Trophoblast cell (in vitro differentiated cells and primary cell): ENCODE measurements at places on chromosomes 2 and 18.

DNA sequence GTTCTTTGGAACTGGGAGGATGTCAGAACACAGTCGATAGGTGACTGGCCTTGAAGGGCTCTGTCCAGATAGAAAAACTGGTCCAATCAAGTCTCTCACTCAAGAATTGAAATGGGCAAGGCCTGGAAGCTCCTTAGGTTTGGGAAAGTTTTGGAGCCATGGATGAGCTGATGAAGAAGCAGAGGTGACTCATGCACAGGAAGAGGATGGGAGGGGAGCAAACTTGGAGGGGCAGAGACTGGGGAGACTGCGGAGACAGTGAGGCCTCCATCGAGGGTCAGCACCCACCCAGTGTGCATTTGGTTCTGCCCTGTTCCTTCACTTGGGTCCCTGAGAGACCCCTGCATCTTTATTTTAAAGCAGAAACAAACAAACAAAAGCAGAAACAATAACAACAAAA lies 41.1 kb downstream of the SOWAHC start:
- H3K36me3 ChIP-seq = no peaks in the 10 kb centered on the region
- H3K4me1 ChIP-seq = peaks cover 3% of the 10 kb centered on the region
- no peaks in the 10 kb centered on the region for H3K27me3 ChIP-seq
- no peak for DNase-seq

DNA sequence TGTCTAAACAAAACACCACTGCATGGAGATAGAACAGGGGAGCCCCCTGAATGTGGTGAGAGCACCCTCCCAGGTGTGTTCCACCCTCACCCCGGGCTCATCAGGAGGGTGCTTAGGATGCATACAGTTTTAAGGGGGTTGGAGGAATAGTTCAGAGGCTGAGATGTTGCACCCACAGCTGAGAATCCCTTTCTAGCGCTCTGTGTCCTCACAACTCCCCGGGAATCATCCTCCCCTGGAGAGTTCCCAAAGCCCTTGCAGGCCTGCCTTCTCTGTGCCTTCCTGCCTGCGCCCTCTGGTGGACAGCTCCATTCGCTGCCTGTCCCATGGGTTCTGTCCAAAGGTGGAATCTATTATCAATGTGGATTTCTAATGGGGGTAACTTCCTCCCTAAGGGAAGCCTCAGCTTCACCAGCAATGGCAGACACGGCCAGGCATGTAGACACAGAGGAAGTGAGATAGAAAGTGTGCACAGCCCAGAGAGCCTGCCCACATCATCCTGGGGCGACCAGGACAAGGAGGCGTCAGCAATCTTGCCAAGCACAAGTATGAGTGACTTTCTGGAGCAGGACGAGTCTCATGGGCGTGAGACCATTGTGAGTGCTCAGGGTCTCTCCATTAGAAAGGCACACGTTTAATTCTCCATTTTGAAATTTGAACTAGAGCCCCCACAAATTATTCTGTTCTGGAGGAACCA lies 1.2 kb upstream of the UGT1A5 start:
- peak; percentile 23 for DNase-seq
- no peak overlapping the region for H3K27ac ChIP-seq
- H3K27me3 ChIP-seq = no peaks in the 10 kb centered on the region

DNA sequence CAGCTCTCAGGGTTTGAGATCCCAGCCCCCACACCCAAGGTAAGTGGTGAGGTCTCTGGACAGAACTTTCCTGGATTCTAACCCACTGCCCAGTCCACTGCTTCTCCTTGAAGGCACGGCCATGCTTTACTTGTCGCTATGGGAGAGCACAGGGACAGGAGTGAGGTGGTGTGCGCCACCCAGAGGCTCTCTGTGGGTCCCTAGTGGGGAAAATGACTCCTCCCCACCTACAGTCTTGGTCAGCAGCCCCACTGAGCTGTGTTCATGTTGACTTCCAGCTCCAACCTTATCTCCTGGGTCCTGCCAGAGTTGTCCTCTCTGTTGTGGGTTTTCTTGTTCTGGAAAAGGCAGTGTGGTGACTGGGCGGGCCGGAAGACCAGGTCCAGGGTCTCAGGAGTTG lies 11.1 kb downstream of the TET3 start:
- DNase-seq = no peak
- no peak overlapping the region for H3K27ac ChIP-seq
- no peak overlapping the region for H3K4me3 ChIP-seq
- peaks cover 5% of the 10 kb centered on the region for H3K36me3 ChIP-seq
- no peaks in the 10 kb centered on the region for H3K27me3 ChIP-seq

DNA sequence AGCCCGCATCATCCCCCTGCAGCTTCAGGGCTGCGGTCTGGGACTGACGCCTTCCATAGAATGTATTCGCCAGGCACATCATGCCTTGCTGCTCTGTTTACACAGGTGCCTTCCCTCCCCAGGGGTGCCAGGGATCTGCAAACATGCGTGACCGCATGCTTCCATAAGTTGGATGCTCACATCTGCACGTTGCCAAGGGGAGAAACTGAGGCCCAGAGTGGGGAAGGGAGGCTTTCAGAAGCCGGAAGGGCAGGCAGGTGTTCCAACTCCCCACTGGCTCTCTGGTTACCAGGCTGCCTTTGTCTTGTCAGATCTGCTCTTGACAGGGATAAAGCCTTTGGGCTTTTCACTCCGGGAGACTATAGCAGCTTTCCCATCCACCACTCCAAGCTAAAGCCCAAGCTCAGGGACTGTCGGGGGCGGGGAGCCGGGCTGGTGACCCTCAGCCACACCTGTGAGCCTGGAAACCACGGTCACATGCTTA lies 125.8 kb upstream of the TNP1 start:
- H3K36me3 ChIP-seq = no peaks in the 10 kb centered on the region
- no peak overlapping the region for H3K27ac ChIP-seq
- H3K4me1 ChIP-seq = no peaks in the 10 kb centered on the region

DNA sequence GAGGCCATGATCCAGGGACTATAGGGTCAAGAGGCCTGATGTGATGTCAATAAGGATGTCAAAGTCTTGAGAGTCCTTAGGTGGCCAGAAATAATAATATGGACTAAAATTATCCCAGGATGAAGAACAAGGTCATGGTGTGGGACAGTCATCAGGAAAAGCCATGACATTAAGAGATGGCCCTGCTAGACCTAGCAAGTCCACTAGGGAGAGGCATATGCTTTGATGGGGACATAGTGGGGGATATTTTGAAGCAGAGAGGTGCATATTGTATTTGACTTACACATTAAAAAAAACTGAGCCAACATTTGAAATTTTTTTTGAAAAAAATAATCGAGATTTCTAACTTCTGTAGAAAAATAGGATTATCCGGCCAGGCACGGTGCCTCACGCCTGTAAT lies 53.3 kb upstream of the CXCR4 start:
- no peak for DNase-seq
- no peaks in the 10 kb centered on the region for H3K4me1 ChIP-seq
- H3K4me3 ChIP-seq = no peak overlapping the region
- no peak overlapping the region for H3K27ac ChIP-seq
- no peaks in the 10 kb centered on the region for H3K27me3 ChIP-seq
- no peaks in the 10 kb centered on the region for H3K36me3 ChIP-seq

GRCh38 chr2:29240601-29241000 lies 125.4 kb downstream of the CLIP4 start:
- H3K27me3 ChIP-seq = no peaks in the 10 kb centered on the region
- no peaks in the 10 kb centered on the region for H3K36me3 ChIP-seq
- no peak overlapping the region for H3K27ac ChIP-seq
- DNase-seq = no peak
- H3K4me1 ChIP-seq = no peaks in the 10 kb centered on the region

GRCh38 chr2:189232759-189233406 lies 53.3 kb upstream of the COL5A2 start:
- no peaks in the 10 kb centered on the region for H3K4me1 ChIP-seq
- H3K27me3 ChIP-seq = no peaks in the 10 kb centered on the region
- no peak overlapping the region for H3K4me3 ChIP-seq
- no peak overlapping the region for H3K27ac ChIP-seq

GRCh38 chr2:84925336-84925723 lies 19.9 kb downstream of the TMSB10 start:
- DNase-seq = no peak
- no peaks in the 10 kb centered on the region for H3K36me3 ChIP-seq
- no peak overlapping the region for H3K4me3 ChIP-seq
- no peak overlapping the region for H3K27ac ChIP-seq

- H3K27me3 ChIP-seq = no peaks in the 10 kb centered on the region
- no peaks in the 10 kb centered on the region for H3K36me3 ChIP-seq
- no peak overlapping the region for H3K4me3 ChIP-seq
- H3K4me1 ChIP-seq = peaks cover 5% of the 10 kb centered on the region
- DNase-seq = no peak
Measured at GRCh38 chr2:150609831-150610582, 122.5 kb upstream of the RND3 start.

DNA sequence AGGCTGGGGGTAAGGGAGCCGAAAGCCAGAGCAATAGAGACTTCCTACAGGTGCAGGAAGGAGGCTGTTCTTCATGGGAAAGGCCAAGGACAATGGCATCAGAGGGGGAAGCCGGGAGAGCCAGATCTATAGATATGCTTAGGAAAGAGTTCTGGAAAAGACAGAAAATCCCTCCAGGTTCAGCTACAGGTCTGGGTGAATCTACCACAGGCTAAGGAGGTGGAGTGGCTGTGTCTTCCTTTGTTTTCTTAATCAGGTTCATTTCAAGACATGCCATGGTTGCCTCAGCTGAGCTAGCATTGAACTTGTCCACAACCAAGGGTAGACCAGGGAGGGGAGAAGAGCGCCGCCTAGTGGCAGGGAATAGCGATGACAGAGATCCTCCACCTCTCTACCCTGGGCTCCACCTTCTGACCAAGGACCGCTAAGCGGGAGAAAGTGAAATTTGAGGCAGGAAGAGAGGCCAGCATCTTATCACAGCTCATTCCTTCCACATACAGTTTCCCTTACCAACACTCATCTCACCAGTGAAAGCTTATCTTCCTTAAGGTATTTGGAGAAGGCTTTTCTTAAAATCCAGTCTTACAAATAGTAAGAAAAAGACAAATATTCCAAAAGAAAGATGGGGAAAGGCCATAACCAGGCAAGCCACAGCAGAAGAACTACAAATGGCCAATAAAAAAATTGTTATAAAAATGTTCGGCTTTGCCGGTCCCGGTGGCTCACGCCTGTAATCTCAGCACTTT lies 74.2 kb downstream of the VIT start:
- H3K4me1 ChIP-seq = no peaks in the 10 kb centered on the region
- no peaks in the 10 kb centered on the region for H3K27me3 ChIP-seq
- H3K27ac ChIP-seq = no peak overlapping the region
- H3K36me3 ChIP-seq = no peaks in the 10 kb centered on the region

DNA sequence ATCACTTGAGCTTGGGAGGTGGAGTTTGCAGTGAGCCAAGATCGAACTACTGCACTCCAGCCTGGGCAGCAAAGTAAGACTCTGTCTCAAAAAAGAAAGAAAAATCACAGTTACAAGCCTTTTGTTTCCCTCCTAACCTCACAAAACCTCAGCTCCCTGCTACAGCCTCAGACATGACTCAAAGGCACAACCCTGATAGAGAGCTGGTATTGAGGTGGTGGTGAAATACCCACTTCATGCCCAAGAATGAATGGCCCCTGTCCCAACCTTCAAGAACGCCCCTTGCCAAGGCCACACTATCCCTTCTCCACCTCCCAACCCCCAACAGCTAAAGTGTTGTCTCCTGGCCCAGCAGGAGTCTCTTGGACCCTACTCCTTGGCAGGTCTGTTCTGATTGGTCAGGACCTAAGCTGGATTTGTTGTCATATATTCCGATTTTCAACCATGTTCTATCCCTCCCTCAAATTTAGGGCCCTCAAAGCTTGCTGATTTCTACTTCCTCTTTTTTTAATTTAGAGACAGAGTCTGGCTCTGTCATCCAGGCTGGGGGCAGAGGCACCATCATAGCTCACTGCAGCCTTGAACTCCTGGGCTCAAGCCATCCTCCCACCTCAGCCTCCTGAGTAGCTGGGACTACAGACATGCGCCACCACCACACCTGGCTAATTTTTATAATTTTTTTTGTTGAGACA lies 61.9 kb upstream of the BZW1 start:
- peak; percentile 43 for DNase-seq
- no peaks in the 10 kb centered on the region for H3K27me3 ChIP-seq
- H3K36me3 ChIP-seq = no peaks in the 10 kb centered on the region
- H3K4me3 ChIP-seq = no peak overlapping the region
- H3K27ac ChIP-seq = no peak overlapping the region
